ENCODE measurements at places on chromosomes 13 and 19. TPM values are rescaled to one million over a fixed set of nuclear protein-coding genes. Genes with fewer than 3 reads are reported as not detected.

DNA sequence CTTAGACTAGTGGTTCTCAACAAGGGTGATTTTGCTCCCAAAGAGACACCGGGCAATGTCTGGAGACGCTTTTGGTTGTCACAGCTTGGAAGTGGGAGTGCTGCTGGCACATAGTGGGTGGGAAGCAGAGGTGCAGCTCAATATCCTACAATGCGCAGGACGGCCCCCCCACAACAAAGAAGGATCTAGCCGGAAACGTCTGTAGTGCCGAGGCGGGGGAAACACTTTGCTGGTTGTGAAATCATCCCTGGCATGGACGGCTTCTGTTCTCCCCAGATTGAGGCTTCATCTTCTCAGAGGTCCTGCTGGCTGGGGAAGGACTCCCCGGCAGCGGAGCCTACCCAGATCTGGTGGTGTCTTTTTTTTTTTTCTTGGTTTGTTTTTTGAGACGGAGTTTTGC, 13.4 kb upstream of the SYT5 start:
- DNase-seq, result no peak

Gene AP1M2
- 56.7 TPM for polyA plus RNA-seq

Gene KISS1R
- polyA plus RNA-seq, result 0.68 TPM

GRCh38 chr13:38970380-38971051, 20.1 kb downstream of the STOML3 start:
- DNase-seq, result no peak

- DNase-seq, result no peak
Observed at GRCh38 chr13:42078128-42078808, 29.8 kb downstream of the DGKH start.

- DNase-seq, result no peak
Observed at GRCh38 chr19:55041627-55042343, 3.7 kb upstream of the GP6 start.

GRCh38 chr13:96621634-96622183, 372.6 kb downstream of the OXGR1 start:
- DNase-seq, result no peak
